ENCODE measurements at places on chromosomes 6 and 20.

DNA sequence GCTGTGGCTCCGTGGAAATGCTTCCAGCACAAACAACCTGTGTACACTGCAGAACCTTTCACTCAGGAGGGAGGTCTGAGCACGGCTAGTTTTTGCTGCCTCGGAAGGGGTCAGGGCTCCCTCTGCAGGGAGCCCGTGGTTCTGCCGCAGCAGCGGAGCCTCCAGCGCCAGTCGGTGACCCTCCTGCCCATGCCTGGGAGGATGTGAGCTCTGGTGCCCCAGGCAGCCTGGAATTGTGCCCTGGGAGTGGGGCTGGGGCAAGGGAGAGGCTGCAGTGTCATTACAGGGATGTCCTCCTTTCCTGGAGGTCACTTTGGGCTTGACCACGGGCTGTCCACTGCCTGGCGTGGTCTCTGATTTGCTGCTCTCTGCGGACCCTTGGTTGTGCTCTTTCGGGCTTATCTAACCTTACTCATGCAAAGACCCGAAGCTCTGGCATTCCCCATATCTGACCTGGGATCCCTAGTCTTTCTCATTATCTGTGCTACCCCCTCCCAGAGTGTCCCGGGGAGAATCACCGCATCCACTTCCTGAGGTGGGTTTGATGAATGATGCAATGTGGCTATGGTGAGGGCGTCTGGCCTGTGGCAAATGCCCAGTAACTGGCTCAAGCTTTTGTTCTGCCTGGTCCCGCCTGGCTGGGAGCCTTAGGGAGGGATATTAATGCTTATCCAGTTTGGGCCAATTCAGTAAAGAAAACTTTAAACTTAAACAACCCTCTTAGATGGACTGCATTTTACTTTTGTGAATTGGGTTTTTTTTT lies 59.6 kb upstream of the TAGAP start:
- DNase-seq = peak; percentile 48

GRCh38 chr6:14925699-14926026 lies 320.2 kb upstream of the JARID2 start:
- no peak for DNase-seq

GRCh38 chr6:150735341-150735851 lies 130.1 kb upstream of the MTHFD1L start:
- DNase-seq = no peak

DNA sequence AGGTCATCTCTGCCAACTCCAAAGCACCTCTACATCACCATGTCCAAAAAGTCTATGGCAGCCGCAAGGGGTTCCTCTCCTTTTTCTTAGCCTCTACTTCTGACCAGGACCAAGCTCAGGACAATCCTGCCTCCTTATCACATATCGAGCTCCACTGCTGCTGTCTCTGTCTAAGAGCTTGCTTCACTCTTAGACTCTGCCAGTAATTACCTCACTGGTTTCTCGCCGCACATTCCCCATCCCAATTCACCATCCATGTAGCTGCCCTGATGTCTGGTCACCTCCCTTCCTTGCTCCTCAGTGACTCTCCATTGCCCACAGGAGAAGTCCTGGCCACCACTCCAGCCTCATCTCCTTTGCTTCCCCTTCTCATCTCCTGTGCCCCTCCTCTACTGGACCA lies 24.1 kb upstream of the PI16 start:
- DNase-seq = no peak

- no peak for DNase-seq
These were observed 266.8 kb upstream of the PLN start for GRCh38 chr6:118281291-118281690.

DNA sequence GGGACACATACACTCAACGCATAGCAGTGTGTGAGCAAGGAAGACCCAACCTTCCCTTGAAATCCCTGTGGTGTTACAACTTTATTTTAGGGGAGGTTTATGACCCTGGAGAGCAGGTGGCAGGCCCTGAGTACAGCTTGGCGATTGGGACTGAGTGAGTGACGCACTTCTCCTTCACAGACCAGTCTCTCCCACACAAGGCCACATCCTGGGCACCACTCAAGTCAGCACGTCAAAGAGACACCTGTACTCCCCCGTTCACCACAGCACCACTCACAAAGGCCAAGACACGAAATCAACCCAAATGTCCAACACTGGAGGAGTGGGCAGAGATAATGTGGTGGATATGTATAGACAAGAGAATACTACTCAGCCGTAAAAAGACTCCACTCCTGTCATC lies 57.0 kb upstream of the FRMD1 start:
- DNase-seq = no peak

- DNase-seq = peak; percentile 32
These were observed 38.2 kb downstream of the MDFI start for GRCh38 chr6:41676431-41676830.

DNA sequence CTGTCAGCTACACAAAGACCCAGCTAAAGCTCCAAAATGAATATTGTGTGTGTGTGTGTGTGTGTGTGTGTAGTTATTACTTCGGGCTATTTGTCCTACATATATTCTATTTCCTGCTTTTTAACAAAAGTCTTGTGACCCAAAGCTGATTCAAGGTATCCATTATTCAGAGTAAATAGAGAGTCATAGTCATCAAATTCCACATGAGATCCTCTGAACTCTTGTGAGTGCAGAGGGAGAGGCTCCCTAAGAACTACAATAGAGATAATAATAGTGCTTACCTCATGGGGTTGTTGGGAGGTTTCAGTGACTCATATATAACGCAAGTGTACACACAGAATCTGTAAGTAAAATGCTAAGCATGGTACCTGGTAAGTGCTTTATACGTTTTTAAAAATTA lies 95.6 kb upstream of the SHLD1 start:
- DNase-seq = peak; percentile 47

- DNase-seq = no peak
These were observed 71.9 kb upstream of the ZNFX1 start for GRCh38 chr20:49349694-49350252.

DNA sequence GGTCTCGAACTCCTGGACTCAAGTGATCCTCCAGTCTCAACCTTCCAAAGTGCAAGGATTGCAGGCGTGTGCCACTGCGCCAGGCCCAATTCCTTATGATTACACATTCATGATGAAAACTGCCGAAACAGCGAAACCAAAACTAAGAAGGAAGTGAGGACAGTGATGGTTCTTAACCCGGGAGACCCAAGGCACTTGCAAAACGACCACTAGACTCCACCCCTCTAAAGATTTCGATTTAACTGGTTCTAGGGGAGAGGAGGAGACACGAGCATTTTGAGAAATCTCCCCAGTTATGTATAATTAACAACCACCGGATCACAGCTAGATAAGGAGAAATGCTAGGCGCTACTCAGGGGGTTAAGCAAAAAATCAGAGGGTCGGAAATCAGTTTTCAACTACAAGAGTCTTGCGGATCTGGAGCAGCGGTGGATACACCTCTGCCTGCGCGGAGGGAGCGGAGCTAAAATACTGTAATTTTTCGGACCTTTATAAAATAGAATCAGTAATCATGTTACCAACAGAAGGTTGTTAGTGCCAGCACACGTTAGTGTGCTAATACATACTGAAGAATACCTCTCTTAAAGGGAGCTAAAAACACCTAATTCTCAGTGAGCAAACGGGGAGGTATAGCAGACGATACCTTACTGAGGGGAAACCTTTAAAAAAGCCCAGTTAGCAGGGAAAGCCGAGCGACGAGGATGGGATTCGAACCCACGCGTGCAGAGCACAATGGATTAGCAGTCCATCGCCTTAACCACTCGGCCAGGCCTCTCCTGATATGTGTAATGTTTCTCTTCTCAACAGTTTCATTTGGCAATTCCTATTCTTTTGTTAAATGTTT lies 60.0 kb upstream of the BTN3A2 start:
- peak; percentile 95 for DNase-seq

- DNase-seq = no peak
These were observed 111.4 kb downstream of the RNGTT start for GRCh38 chr6:88852000-88852399.

DNA sequence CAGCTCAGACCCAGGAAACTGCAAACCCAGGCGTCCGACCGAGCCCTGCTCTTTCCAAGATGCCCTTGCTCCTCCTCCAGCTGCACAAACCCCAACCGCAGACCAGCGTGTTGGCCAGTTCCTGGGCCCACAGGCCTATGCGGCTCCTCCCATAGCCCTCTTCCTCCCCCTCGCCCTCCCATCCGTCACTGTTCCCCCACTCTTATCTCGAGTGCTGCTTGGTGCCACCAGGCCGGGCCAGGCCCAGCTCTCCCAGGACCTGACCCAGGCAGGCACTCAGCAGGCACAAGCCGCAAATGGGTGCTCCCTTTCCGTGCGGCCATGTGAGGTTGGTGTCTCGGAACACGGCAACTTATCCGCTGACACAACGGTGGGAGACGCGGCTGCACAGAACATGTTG lies 28.6 kb downstream of the ADRM1 start:
- DNase-seq = no peak

DNA sequence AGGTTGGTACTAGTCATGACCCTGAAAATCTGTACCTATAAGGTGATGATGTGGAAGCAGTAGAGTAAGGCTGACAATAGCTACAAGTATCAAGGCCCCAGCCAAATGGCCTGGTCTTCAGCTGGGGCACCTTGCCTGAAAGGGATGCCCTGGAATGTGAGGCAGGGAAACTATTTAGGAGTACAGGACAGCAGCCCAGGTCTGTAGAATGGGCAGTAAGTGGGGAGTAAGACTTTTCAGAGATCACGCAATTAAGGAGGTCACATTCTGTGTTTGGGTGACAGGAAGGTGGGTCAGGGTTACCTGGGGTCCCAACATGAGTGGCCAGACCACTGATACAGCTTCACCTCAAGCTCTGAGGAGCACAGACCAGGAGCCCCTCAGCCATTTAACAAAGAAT lies 9.4 kb downstream of the SLC35F1 start:
- DNase-seq = no peak
